ENCODE measurements at places on chromosomes 12 and 14. TPM values are rescaled to one million over a fixed set of nuclear protein-coding genes. Genes with fewer than 3 reads are reported as not detected.

SERPINA9 gene
- total RNA-seq: not detected

ITGB7 gene
- total RNA-seq: 0.04 TPM

SMCO3 gene
- not detected for total RNA-seq

ACACB gene
- 0.55 TPM for total RNA-seq

SYT10 gene
- total RNA-seq: not detected

OR4E2 gene
- not detected for total RNA-seq

FGF6 gene
- not detected for total RNA-seq

RARG gene
- total RNA-seq: 32.6 TPM

GPX2 gene
- 1.7 TPM for total RNA-seq

COQ5 gene
- total RNA-seq: 31.8 TPM

NELL2 gene
- total RNA-seq: 3.9 TPM

TRHDE gene
- 0.47 TPM for total RNA-seq

All from hair follicular keratinocyte (primary cell).